AG09309 (cell line): ENCODE measurements at places on chromosomes 2 and 18.

DNA sequence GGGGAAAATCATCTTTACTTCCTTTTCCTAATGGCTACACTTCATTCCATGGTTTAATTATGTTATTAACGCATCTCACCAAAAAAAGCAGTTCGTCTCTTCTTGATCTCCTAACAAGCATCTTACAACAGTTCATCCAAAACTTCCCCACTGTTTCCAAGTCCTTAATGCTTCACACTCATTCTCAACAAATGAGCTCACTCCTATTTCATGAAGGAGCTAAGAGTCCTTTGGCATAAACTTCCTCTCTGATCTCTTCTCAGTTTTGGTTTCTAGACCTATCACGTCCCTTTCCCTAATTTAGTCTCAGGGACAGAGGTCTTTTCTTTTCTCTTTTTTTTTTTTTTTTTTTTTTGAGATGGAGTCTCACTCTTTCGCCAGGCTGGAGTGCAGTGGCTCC, 205.9 kb upstream of the SLC39A10 start:
- DNase-seq: no peak

- no peak for DNase-seq
Observed at GRCh38 chr18:73296686-73297085, 428.9 kb upstream of the NETO1 start.

- DNase-seq: no peak
Observed at GRCh38 chr18:80006724-80007123, 18.4 kb upstream of the TXNL4A start.

GRCh38 chr2:231680285-231680991, 27.9 kb upstream of the PTMA start:
- no peak for DNase-seq

DNA sequence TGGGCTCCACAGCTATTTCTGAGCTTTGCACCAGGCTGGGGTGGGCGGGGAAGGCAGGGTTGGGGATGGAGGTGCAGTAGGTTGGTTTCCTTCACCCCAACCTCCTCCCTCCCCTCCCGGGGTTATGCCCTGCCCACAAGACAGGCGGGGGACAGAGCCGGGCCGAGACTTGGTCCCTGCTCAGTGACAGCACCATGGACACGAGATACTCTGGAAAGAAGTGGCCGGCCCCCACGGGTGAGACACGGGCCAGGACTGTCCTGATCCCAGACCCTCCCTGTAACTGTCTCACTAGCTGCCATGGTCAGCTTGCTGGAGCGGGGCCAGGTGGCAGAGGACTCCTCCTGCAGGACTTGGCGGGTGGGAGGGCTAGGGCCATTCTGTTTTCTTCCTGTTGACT, 59.7 kb downstream of the DYSF start:
- no peak for DNase-seq

DNA sequence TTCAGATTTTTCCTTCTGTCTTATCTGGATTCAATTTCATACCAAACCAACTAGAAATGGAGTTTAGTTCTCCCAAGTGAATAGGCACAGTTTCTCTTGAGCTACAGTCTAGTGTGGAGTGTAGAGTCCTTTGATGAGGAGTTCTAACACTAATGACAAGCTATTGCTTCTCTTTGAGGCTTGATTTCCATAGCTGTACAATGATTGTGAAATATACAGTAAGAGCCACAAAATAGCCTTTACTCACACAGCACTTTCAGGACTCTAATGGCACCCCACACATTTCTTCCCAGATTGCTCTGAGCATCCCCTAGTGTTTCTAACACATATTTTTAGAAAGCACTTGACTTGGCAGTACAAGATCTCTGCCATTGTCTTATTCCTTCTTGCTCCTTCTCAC, 153.3 kb downstream of the LRRTM1 start:
- no peak for DNase-seq

DNA sequence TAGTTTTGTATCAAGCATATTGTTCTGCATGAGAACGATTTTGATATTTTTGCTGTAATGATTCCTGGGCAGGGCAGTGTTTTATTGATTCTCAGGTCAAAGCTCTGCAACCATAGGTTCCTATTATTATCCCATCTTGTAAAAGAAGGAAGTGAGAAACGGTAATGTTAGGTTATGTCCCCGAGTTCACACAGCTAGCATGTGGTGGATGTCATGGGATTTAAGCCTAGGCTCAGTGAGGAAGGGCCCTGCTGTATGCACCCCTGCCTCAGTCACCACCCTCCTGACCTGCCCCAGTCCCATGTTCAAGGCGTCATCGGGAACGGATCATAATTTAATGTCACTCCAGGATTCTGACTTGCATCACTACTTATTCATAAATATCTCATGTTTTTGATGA, 10.7 kb downstream of the ACP1 start:
- no peak for DNase-seq

DNA sequence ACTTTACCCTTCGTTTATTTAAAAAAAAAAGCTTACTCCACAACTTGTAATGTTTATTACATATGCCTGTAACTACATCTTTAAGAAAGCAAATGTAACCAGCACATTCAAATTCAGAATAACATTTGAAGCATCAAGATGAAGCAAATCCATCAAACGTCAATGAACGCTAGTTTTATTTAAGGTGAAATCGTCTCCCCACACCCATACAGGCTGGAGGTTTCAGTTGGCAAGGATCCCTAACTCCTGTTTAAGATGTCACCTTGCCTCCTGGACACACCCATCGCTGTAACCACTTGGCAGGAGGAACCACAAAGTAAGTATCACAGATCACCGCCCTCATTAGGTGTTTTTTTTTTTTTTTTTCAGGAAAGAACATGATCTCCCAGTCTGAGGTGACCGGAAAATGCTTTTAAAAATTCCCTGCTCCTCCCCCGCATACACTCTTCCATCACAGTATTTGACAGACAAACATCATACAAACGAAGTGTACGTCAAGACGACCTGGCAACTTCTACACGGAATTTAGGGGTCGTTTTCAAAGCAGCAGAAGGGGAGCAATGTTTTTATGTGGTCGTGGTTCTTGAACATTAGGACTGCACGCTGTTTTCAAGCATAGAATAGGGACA, 19.7 kb upstream of the STPG4 start:
- DNase-seq: no peak

DNA sequence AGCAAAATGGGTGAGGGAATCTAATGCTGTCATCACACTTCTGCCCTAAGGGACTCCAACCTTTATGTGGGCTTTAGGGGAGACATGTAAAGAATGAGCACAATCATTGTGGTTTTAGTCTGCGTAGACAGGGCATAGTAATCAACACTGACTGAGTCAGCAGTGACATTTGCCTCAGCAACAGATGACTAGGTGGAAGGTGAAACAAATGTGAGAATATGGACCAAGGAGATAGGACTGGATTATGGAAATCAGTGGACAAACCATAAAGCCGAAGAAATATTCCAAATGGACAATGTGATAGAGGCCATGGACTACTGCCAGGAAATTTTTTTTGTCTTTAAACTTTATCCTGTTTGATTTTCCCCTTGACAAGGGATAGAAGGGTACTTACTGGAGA, 83.9 kb downstream of the PDK1 start:
- DNase-seq: peak; percentile 73

DNA sequence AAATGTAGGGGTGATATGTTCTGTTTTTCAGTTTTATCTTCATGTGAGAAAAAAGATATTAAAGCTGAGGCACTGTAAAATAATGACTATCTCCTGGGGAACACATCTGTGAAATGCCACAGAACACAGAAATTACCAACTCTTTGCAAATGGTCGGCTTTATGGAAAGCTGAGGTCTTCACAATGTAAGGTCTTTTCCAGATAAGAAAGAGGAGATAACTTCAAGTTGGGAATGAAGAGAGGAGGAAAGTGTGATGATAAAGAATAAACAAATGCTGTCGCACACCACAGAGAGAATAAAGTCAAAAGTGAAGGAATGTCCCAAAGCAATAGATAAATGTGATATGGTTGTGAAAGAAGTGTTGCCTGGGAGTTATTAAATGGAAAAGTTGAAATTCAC, 1.2 kb upstream of the ALPK2 start:
- DNase-seq: no peak

GRCh38 chr18:46247942-46248341, 143.8 kb downstream of the HAUS1 start:
- DNase-seq: no peak

DNA sequence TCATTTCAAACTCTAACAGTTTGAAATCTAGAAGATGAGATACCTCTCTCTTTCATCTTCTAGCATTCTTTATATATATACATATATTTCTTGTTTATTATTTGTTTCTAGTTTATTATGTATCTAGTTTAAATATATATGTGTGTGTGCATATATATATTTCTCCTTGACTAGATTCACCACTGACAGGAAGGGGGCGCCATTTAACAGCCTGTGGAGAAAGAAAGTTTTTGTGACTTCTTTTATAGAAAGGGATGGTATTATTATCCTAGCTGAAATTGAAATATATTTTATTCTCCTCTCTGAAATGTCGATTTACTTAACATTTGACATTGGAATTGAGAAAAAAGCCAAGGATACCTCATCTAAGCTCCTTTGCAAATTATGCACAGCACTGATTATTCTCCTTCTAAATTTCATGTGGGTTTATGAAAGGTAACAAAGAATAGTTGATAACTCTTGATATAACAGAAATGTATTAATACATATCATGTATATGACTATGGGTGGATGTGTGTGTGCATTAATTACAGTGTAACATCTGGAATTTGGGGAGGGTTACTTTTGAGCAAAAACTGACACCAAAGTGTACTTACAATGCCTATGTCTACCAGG, 160.7 kb upstream of the NT5C1B start:
- DNase-seq: no peak

DNA sequence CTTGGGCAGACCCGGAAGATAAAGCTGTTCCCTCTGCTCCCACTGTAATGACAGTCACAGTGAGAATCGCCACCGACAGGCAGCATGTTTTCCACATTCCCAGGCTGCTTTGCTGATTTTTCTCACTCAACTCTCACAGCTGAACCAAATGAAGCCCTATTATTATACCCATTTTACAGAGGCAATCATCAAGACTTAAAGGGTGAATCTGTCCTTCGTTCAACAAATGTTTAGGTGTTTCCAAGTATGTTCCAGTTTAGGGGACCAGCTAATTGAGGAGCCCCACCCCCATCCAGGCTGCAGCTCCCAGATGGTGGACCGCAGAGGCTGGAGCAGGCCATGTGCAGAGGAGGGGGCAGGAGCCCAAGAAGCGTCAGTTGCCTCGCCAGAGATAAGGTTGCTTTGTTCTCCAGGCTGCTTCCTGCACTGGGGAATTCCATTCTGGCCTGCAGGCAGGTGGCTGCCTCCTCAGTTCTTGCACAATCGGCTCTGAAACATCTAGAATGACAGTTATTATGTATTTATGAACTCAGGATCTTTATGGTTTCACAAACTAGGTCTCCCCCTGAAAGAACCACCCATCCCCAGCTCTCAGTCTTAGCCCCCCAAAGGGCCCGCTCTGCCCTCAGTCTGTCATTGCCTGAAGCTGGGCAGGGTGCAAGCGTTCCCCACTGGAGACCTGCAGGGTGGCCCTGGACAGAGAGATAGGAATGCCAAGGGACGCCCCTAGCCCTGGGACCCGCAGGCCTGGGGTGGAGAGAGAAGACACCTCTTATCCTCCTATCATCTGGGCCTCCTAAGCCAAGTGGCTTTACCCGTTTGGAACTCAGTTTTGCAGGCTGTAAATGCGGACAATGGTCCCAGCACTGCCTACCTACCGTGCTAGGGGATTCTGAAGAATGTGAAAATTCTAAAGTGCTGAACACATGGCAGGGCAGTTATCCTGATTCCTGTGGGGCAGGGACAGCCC, 49.1 kb upstream of the MYCN start:
- DNase-seq: no peak

- DNase-seq: no peak
Observed at GRCh38 chr2:187034434-187034833, 185.5 kb upstream of the ZSWIM2 start.

GRCh38 chr2:54559593-54560145, 103.5 kb downstream of the SPTBN1 start:
- DNase-seq: peak; percentile 74

DNA sequence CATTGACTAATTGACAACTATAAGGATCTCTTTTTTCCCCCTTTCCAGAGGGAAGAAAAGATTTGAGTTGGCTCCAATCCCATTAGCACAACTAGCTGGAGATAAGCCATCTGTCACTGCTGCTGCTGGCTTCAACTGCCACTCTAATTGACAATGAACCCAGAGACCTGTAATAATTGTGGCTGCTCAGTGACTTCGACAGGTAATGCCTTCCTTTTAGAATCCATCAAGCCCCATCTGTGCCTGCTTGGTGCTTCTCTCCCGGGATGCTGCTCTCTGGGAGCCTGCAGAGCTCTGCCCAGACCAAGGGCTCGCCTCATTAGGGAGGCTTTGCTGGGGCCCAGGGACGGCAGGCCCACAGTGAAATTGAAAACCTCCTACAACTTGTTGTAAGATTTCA, 376.7 kb upstream of the SOX11 start:
- no peak for DNase-seq
